Effector memory CD4-positive, alpha-beta T cell (primary cell): ENCODE measurements at places on chromosomes 2 and 18.

DNA sequence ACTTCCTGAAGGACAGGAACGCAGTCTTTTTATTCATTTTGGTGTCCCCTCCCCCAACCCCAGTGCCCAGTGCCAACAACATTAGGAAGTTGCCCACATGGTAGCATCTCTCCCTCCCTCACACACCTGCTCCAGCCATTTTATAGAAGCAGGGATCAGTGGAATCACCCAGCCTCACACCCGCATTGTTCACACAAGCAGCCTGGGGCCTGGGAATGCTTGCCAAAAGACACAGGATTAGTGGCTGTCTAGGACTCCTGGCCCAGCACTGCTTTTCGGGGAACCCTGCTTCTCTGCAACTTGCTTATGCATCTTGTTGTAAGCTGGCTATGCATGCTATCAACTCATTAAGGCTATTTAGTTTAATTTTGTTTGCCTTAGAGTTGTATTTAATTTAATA lies 17.9 kb downstream of the TMEM37 start:
- H3K27ac ChIP-seq, result no peak overlapping the region
- no peak for DNase-seq
- no peak overlapping the region for H3K4me3 ChIP-seq
- no peaks in the 10 kb centered on the region for H3K36me3 ChIP-seq
- no peaks in the 10 kb centered on the region for H3K4me1 ChIP-seq

DNA sequence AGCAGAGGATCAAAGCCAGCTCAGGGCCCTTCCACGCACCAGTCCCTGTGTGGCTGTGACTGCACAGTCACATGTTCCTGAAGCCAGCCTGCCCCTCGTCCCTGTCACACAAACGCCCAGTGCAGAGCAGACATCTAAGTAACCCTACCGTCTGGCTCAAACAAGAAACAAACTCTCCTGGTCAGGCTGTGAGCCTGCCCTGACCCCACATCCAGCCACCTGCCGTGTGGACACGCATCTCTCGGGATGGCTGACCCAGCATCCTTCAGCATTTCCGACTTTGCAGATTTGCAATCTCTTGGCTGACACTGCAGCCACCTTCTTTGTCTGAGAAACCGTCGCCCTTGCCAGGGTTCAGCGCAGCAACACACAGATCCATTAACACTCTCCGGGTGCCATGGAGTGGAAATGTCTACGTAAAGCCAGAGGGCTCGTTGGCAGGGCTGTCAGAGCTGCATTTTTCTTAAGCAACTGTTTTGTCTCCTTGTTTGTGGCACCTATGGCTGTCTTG lies 82.3 kb upstream of the ASAP2 start:
- no peak overlapping the region for H3K4me3 ChIP-seq
- H3K27ac ChIP-seq, result no peak overlapping the region
- DNase-seq, result no peak
- H3K36me3 ChIP-seq, result no peaks in the 10 kb centered on the region

DNA sequence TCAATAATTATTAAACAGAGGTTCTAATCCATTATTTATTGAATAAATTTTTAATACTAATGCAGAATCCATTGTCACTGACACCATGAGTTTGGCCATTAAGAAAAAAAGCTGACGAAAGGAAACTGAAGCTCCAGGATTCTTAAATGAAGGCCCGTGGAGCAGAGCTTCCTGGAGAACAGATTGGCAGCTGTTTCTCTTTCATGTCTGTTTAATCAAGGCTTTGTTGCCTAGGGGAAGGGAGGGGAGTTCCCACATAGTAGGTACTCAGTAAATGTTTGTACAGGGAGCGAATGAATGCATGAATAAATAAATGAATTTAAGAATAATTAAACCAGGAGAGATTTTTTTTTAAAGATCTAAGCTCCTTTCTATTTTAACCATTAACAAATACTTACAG lies 315.1 kb upstream of the KLHL29 start:
- DNase-seq, result no peak
- H3K4me1 ChIP-seq, result no peaks in the 10 kb centered on the region
- no peaks in the 10 kb centered on the region for H3K36me3 ChIP-seq
- H3K4me3 ChIP-seq, result no peak overlapping the region

DNA sequence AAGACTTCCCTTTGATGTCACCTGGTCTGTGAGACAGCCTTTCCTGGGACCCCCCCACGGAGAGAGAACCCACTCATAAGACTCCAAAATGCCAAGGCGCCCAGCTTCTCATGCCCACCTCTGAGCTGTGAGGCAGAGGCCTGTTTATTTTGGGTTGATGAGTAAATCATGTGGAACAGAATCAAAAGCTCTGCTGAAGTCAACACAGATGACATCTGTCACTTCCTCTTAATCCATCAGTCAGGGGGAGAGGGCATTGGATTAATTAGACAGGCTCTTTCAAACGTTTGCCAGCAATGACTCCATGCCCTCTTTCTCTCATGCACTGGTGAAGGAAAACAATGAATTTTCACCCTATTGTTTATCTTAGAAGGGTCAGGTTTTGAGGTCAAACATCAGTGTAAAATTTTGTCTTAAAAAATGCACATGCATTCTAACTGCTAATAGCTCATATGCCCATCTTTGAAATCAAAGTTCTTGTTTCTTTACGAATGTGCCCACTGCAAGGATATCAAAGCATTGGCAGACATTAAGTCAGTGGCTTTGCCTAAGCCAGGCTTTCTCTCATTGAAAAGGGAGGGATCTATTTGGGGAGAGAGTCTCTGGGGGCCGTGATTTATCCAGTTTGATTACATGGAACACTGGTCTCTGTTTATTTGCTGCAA lies 184.1 kb downstream of the ACKR3 start:
- no peak for DNase-seq
- H3K27me3 ChIP-seq, result no peaks in the 10 kb centered on the region
- no peaks in the 10 kb centered on the region for H3K36me3 ChIP-seq
- H3K27ac ChIP-seq, result no peak overlapping the region
- no peaks in the 10 kb centered on the region for H3K4me1 ChIP-seq

DNA sequence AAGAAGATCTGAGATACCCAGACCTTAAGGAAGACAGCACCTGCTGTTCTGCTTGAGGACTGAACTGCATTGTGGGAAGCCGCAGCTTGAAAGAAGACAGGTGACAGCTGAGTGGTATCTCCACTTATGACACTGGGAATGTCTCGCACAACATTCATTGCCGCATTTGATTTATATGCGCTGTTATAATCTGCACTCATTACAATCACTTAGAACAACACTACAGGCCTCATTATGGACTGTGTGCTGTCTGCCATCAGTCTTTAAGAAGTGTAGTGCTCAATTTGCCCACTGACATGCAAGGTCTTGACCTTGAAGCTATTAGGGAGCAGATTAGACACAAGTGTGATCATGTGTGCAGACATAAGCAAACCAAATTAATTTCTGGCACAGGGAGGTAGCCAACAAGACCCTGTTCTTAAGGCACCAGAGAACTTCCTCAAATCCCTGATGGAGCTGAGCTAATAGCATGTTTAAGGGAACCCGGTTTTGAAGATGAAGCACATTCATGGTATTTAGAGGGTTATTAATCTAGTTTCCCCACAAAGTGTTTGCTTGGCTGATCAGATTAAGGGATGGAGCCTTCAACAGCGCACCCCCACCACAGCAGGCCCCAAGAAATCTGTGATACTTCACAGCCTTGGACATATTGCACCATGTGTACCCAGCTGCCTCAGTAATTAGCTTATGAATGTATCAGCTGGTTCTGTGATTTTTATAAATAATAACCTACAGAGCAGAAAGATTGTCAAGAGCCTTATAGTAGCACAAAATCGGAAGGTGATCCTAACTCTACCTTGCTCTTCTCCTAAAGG lies 146.8 kb downstream of the SATB2 start:
- no peak overlapping the region for H3K27ac ChIP-seq
- H3K36me3 ChIP-seq, result no peaks in the 10 kb centered on the region
- H3K4me1 ChIP-seq, result no peaks in the 10 kb centered on the region
- DNase-seq, result no peak
- no peak overlapping the region for H3K4me3 ChIP-seq

- H3K27me3 ChIP-seq, result no peaks in the 10 kb centered on the region
- H3K4me1 ChIP-seq, result no peaks in the 10 kb centered on the region
- H3K27ac ChIP-seq, result no peak overlapping the region
- no peak overlapping the region for H3K4me3 ChIP-seq
- no peaks in the 10 kb centered on the region for H3K36me3 ChIP-seq
These were observed 30.1 kb upstream of the E2F6 start for GRCh38 chr2:11495844-11496681.

DNA sequence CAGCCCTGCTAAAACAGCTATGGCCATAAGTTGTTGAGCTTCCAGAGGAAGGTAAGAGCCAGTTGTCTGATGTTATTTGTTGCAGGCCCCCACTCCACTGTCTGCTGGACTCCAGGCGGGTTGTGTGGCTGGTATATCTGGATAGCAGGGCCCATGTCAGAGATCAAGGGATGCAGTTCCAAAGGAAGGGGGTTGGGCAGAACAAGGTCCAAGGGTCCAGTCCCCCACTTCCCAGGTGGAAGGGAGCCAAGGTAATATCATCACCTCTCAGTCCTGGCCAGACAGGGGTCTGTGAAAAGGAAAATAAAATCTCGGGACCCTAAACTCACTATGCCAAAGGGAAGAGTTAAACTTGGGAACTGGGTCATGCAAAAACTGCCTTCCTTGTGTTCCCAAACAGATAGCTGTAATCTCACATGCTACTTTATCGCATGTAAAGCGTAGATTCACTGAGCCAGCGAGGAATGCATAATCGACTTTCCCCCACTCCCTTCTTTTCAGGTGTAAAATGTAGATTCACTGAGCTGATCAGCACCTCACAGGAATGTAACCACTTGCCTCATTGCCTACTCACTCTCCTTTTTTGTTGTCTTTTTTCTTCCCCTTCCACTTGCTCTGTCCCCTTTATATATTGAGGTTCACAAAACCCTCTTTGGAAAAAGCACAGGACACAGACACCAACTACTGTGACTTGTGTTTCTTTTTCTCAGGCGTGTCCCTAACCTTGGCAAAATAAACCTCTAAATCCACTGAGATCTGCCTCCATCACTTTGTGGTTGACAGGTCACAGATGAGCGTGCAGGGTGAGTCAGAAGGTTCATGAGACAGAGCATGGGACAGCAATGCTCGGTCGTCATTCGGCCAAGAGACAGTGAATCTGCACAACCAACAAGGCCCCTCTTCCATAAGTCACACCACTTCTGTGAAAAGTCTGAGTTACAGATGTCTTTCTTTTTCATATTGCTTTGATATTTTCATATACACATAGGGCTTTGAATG lies 255.3 kb upstream of the SIX2 start:
- no peaks in the 10 kb centered on the region for H3K36me3 ChIP-seq
- H3K4me1 ChIP-seq, result no peaks in the 10 kb centered on the region
- no peak overlapping the region for H3K4me3 ChIP-seq
- H3K27ac ChIP-seq, result no peak overlapping the region
- no peaks in the 10 kb centered on the region for H3K27me3 ChIP-seq

- H3K4me3 ChIP-seq, result no peak overlapping the region
- no peak for DNase-seq
- no peaks in the 10 kb centered on the region for H3K4me1 ChIP-seq
- H3K27ac ChIP-seq, result no peak overlapping the region
- no peaks in the 10 kb centered on the region for H3K36me3 ChIP-seq
These were observed 43.6 kb upstream of the SLC14A2 start for GRCh38 chr18:45571714-45572113.

GRCh38 chr2:70708376-70709199 lies 59.4 kb downstream of the ADD2 start:
- H3K36me3 ChIP-seq, result no peaks in the 10 kb centered on the region
- H3K4me1 ChIP-seq, result no peaks in the 10 kb centered on the region
- no peak overlapping the region for H3K4me3 ChIP-seq
- H3K27me3 ChIP-seq, result no peaks in the 10 kb centered on the region
- H3K27ac ChIP-seq, result no peak overlapping the region

DNA sequence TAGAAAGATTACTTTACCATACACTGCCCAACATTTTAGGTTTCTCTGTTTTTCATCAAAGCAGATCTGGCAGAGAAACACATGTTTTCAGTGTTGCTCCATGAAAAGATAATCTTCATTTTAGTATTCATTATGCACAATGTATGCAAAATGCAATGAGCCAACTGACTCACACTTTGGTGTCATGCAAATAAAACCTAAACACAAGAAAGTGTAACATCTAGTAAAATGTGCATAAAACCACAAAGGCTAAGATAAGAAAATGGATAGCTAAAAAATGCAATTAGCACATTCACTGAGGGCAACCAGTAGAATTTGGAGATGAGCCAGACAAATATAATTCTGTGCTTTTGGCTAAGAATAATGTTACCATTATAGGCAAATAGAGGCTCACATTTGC lies 203.5 kb upstream of the UBE2E3 start:
- H3K4me1 ChIP-seq, result no peaks in the 10 kb centered on the region
- no peaks in the 10 kb centered on the region for H3K36me3 ChIP-seq
- no peaks in the 10 kb centered on the region for H3K27me3 ChIP-seq
- no peak overlapping the region for H3K27ac ChIP-seq
- no peak for DNase-seq

DNA sequence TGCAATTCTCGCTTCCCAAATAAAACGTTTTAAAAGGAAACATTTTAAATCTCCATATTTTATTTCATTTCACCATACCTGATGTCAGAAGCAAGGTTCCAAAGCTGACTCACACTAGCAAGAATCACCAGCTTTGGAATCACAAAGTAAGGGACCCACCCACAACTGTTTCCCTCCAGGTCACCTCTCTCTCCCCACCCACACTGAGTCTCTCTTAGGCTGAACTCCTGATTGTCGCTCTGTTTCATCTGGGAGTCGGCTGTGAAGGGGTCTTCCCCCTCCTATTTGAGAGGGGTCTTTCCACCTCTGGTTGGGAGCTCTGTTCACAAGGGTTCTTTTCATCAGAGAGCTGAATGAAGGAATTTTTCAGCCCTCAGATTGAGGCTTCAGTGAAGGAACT lies 128.1 kb downstream of the L3MBTL4 start:
- no peaks in the 10 kb centered on the region for H3K36me3 ChIP-seq
- H3K4me3 ChIP-seq, result no peak overlapping the region
- no peaks in the 10 kb centered on the region for H3K27me3 ChIP-seq
- H3K4me1 ChIP-seq, result no peaks in the 10 kb centered on the region

DNA sequence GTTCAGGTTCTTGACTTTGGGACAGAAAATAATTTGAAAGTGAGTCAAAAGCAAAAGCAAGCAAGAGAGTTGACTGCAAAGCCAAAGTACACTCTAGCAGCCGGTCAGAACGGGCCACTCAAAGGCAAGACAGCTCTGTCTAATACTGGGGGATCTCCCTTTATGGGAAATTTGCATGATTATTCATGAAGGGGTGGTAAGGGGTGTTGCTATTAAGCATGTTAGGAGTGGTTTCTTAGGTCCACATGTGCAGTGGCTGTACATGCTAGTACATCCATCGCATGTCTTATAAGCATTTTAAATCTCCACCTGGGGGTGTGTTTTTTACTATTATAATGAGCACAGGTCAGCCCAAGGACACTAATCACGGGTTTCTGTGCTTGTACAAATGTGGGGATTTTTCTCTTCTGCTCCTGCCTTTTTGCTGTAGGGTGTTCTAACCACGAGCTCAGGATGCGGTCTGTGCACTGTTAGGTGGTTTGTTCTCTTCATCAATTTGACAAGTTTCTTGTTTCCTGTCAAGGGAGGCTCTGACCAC lies 60.2 kb upstream of the SPP2 start:
- DNase-seq, result peak; percentile 57
- H3K27me3 ChIP-seq, result no peaks in the 10 kb centered on the region
- no peaks in the 10 kb centered on the region for H3K36me3 ChIP-seq
- H3K27ac ChIP-seq, result peak overlapping the region; percentile 59
- no peak overlapping the region for H3K4me3 ChIP-seq

GRCh38 chr2:239322416-239323086 lies 78.3 kb downstream of the HDAC4 start:
- no peak overlapping the region for H3K4me3 ChIP-seq
- peak overlapping the region; percentile 60 for H3K27ac ChIP-seq
- no peaks in the 10 kb centered on the region for H3K27me3 ChIP-seq
- H3K4me1 ChIP-seq, result peaks cover 43% of the 10 kb centered on the region

GRCh38 chr18:26656431-26656943 lies 108.1 kb upstream of the KCTD1 start:
- no peak for DNase-seq
- H3K27me3 ChIP-seq, result peaks cover 11% of the 10 kb centered on the region
- H3K27ac ChIP-seq, result no peak overlapping the region
- H3K4me3 ChIP-seq, result no peak overlapping the region
- H3K4me1 ChIP-seq, result no peaks in the 10 kb centered on the region
- no peaks in the 10 kb centered on the region for H3K36me3 ChIP-seq
